ENCODE measurements at places on chromosomes 5 and 9. TPM values are rescaled to one million over a fixed set of nuclear protein-coding genes. Genes with fewer than 3 reads are reported as not detected.

The MYMK gene
- total RNA-seq, result not detected

The C5orf34 gene
- total RNA-seq, result 1.3 TPM

The TRPM3 gene
- total RNA-seq, result 1.9 TPM

The IL3 gene
- total RNA-seq, result not detected

The SHB gene
- 10.4 TPM for total RNA-seq

The LIFR gene
- total RNA-seq, result 134 TPM

The TLX3 gene
- not detected for total RNA-seq

The TMEM161B gene
- total RNA-seq, result 9.6 TPM

The RPL35 gene
- total RNA-seq, result 2,207 TPM

The FOXD4L3 gene
- not detected for total RNA-seq

The SOHLH1 gene
- not detected for total RNA-seq

The PTCH1 gene
- total RNA-seq, result 14.2 TPM

The KIF20A gene
- total RNA-seq, result 3.2 TPM

The LHX3 gene
- not detected for total RNA-seq

The PCDHA1 gene
- total RNA-seq, result not detected

DNA sequence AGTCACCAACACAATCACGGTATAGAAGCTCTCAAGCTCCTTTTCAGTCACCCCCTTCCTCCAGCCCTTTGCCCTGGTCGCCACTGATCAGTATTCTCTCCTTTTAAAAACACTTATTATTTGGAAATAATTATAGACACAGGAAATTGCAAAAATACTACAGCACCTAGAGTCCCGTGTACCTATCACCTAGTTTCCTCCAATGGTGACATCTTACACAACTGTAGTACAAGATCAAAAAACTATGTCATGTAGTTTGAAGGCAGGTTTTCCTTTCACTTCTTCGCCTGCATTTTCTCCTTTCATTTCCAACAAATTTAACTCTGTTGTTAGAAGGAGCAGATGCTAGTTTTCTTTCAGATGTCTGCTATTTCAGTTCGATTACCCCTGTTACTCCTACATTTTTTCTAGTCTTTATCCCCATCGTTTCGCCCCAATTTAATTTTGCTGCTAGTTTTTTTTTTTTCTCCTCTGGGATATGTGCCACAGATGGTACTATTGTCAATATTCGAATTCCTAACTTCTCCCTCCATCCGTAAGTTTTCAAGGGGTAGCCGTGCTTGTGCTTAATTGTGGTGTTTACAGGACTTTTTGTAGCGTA lies 612 bp upstream of the ATG10 start:
- no peak for DNase-seq

- DNase-seq, result no peak
Observed at GRCh38 chr5:139251281-139251687, 42.3 kb upstream of the MATR3 start.

DNA sequence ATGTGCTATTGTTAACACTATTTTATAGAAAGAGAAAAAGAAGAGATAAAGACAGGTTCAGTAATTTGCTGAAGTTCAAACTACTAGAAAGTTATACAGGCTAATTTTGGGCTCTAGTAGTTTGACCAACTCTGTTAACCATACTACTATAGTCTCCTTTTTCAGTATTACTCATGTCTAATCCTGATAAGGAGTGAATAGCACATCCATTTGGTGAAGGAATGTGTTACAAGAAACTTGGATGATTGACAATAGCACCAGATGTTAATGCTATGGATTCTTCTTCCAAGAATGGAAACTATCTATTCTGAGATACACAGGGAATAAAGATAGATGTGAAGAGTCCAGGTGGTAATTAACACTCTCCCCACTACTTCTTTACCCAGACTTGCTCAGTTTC lies 677.3 kb downstream of the PRELID2 start:
- DNase-seq, result no peak

- DNase-seq, result peak; percentile 69
Observed at GRCh38 chr9:124320062-124320973, 62.6 kb downstream of the NEK6 start.

GRCh38 chr9:100160021-100160420 lies 61.0 kb downstream of the INVS start:
- DNase-seq, result no peak

GRCh38 chr5:137706841-137707240 lies 29.0 kb downstream of the KLHL3 start:
- no peak for DNase-seq

DNA sequence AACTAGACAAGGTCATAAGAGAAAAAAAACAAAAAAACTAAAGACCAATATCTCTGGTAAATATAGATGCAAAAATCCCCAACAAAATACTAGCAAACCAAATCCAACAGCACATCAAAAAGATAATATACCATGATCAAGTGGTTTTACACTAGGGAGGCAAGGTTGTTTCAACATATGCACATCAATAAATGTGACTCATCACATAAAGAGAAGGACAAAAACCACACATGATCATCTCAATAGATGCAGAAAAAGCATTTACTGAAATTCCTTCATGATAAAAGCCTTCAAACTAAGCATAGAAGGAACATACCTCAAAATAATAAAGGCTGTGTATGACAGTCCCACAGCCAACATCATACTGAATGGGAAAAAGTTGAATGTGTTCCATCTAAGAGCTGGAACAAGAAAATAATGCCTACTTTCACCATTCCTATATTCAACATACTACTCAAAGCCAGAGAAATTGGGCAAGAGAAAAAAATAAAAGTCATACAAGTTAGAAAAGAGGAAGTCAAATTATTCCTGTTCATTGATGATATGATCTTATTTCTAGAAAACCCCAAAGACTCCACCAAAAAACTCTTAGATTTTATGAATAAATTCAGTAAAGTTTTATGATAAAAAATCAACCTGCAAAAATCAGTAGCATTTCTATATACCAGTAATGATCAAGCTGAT lies 72.2 kb upstream of the FAM169A start:
- no peak for DNase-seq

DNA sequence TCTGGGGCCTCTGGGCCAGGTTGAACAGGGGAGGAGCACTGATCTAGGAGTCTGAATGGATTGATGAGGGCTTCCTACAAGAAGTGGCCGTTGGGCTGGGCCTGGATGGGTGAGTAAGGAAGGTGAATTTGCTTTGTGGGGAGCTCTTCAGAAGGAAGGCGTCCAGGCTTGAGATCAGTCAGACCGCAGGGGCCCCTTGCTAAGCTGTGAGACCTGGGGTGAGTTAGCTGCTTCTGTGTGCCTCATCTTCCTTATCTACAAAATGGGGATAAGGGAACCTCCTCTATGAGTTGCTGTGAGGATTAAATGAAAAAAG lies 1.1 kb upstream of the SYNPO start:
- DNase-seq, result no peak

DNA sequence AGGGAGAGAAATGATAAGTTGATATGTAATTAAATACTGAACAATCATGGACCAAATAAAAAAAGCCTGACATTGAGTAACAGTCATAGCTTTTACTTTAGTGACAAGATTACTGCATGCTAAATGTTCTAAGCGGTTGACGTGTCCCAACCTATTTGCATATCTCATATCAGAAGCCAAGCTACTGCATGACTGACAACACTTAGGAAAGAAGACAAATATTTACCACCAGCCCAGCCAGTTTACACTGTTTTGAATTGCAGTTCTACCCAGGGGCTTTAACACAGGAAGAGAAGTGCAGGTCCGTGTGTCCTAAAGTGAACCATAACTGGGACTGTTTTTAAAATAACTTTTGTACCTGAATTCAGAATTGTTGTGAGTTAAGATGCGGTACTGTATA lies 219.9 kb downstream of the PRDM9 start:
- no peak for DNase-seq

DNA sequence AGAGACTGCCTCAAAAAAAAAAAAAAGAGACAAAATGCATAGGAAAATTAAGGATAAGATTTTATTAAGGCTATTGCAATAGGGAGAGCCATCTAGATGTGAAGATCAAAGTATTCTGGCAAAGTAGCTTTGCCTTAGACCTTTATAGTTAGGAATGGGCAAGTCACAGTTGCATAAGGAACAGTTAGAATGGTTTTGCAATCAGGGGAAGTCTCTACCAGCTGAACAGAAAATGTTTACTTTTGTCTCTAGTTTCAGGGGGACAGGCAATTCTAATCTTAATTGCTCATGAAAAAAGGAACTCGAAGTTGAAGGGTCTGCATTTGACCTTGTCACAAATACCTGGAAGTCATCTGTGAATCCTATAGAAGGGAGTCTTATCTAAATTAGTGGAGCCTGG lies 13.1 kb upstream of the ATP6V1G1 start:
- no peak for DNase-seq

GRCh38 chr5:75167345-75167744 lies 69.3 kb downstream of the ANKRD31 start:
- no peak for DNase-seq

DNA sequence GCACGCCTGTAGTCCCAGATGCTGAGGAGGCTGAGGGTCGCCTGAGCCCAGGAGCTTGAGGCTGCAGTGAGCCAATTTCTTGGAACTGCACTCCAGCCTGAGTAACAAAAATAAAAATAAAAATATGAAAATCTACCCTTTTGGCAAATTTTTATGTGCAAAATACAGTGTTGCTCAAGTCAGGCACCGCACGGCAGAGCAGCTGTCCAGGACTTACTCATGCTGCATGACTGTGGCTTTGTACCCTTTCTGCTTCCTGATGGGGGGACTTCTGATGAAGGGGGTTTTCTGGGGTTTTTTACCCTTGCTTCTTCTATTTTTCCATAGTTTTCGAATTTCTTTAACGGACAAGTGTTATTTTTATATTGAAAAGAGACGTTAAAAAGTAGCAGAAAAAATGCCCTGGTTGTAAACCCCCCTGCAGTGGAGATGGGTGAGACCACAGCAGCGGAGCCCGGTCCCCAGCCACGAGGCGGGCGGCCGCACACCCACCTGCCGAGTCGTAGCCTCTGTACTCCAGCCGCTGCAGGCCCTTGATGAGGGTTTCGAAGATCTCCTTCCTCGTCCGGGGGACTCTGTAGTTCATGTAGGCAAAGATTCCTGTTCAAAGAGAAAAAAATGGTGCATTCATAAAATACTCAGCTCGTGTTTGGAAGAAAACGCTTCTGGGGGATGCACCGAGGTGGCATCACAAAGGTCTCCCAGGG lies 15.0 kb downstream of the GFPT2 start:
- DNase-seq, result no peak

DNA sequence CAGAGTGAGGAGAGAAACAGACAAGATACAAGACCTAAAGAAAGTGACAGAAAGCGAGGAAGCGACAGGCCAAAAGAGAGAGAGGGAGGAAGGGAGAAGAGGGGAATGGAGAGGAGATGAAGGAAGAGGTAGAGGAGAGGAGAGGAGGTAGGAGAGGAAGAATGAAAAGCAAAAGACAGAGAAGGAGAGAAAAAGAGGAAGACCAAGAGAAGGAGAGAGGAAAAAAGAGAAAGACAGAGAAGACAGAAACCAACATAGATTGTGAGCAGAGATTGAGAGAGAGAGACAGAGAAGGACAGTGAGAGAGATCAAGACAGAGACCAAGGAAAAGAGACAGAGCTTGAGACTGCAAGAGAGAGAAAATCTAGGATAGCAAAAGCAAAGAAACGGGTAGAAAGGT lies 58.6 kb upstream of the FNIP1 start:
- no peak for DNase-seq

DNA sequence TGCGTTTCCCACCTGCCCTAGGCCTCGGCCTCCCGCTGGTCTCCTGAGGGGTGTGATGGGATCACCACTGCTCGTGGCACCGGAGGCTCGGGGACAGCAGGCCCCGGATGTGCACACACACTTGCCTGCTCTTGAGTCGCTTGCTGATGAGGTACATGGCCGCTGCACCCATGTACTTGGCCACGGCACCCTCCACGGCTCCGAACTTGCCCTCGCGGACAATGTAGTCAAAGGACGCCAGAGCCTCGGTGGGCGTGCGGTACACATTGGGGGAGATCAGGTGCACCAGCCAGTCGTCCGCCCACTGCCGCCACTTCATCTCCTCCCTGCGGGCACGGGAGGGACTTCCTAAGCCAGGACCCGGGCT lies 4.7 kb downstream of the PTGES2 start:
- DNase-seq, result no peak

DNA sequence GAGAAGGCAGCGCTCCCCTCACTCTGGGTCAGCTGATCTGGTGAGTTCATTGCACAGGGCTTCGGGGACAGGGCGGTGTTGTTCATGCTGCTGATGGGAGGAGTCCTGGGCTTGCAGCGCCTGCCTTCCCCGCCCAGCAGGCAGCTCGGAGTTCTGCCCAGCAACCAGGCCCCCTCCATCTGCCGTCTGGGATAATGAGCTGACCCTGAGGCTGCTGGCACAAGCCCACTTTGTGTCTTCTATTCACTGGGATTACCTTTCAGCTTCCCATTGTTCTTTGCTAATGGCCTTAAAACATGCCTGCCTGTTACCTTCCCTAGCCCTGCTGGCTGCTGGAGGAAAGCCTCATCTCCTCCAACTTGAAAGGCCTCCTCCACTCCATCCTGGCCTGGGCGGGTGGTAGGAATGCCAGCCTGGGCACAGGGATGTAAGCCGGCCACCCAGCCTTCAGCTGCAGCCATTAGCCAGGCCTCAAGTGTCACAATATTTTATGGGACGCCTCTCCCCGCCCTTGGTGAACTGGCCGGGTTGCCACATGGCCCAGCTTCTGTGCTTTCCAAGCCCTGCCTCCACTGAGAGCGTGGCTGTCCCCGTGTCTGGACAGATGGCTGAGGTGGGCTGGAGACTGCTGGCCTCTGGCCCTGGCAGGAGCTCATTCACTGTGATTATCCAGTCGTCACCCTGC lies 70.4 kb downstream of the GADD45G start:
- no peak for DNase-seq

GRCh38 chr5:111834926-111835599 lies 78.1 kb upstream of the NREP start:
- DNase-seq, result no peak

DNA sequence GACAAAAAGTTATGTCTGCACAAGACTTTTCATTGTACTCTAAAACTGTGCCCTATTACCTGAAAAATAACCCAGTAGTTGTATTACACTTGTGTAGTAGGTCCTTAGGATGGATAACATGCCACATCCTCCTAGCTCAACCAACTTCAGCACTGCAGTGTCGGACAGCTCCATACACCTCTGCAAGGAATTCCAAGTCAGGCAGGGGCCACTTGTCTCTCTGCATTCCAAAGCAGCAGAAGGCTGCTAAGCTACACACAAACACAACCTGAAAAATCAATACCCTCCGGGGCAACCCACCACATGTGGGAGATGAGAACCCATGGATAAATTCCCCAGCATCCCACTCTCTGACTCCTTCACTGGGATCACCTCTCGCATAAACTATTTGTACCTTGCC lies 50.2 kb downstream of the MED10 start:
- DNase-seq, result no peak

GRCh38 chr5:125549322-125549911 lies 803.0 kb upstream of the ZNF608 start:
- no peak for DNase-seq

DNA sequence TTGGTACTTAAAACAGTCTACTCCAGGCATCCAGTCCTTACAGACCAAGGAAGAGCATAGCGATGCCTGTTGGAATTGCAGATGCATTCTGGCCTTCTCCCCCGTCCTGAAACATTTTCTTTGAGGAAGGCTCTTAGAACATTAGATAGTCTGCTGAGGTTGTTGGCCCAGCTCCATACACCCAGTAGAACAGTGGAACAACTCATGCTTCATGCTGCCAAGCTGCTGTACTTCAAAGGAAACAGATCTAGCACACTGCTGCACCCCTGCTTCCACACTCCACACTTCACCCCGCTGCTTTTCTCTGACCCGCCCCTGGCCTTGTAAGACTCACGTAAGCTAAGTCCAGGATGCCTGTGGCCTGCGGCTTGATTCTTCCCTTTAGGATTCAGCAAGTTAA lies 33.4 kb upstream of the NCS1 start:
- peak; percentile 35 for DNase-seq
